ENCODE measurements at places on chromosomes 3 and 15.
A peak's percentile ranks its signal among the peaks of the same experiment; 100 is the strongest.

DNA sequence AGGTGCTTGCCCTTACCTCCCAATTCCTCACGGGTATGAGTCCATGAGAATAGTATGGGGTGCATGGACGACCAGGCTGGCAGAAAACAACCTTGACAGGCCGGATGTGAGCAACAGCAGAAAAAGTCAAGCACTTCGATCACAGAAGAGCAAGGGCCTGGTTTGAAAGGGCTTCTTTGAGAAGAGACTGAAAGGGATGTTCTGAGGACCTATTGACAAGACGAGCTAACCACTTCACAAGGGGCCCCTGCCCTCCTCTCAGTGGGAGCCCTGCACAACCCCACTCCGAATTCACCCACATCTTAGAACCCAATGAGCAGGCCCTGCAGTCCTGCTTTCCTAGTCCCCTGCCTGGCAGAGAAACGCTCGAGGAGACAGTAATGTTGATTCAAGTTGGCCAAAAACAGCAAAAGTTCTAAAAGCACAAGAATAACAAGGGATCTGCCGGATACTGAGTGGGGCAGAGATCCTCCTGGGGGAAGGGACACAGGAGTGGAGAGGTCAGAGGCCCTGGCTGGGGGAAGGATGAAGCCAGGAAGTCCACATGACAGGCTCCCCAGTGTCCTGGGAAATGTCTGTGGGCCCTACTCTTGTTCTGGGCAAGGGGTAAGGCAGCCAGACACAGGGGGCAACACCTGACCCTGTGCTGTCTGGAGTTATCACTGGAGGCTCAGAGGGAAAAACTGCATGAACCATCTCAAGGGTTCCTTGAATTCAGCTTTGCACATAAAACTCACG lies 14.8 kb upstream of the CX3CR1 start:
- DNase-seq: no peak

DNA sequence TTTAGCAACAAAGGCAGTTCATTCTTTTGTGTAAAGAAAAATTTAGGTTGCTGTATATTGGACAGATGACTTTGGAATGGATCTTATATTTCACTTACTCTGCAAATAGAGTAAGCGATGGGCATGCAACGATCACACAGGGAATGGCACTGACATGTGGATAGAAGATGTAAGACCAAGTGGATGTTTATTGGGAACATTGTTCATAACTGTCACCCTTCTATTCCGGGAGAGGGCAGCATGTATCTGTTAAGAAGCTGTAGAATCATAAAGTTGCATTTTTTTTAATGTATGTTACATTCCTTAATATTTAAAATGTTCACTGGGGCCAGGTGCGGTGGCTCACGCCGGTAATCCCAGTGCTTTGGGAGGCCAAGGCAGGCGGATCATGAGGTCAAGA lies 41.2 kb downstream of the HPS3 start:
- DNase-seq: no peak

DNA sequence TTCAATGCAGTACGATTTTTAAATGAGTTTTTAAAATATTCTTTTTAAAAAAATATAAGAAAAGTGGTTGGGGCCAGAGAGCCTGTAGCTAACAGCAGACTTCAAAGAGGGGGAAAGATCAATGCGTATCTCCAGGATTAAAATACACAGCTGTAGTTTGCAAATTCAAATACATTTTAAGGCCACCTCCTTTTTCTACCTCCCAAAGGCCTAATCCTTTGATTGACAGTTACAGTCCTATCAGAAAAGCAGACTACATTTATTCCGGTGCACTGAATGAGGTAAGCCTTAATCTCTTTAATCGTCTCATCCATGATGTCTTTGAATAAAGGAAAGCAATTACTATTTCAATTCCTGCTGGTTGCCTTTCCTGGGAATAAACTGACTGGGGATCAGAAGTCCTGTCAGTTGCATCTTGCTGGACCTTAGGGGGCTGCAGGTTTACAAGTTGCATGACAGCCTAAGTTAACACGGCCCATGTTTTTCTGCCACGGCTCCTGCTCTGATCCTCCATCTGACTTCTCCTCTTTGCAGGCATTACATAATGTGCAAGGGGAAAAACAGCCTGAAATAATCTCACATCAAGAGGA lies 51.7 kb downstream of the CADPS start:
- DNase-seq: no peak

GRCh38 chr3:196821806-196822355 lies 45.8 kb upstream of the SENP5 start:
- no peak for DNase-seq

DNA sequence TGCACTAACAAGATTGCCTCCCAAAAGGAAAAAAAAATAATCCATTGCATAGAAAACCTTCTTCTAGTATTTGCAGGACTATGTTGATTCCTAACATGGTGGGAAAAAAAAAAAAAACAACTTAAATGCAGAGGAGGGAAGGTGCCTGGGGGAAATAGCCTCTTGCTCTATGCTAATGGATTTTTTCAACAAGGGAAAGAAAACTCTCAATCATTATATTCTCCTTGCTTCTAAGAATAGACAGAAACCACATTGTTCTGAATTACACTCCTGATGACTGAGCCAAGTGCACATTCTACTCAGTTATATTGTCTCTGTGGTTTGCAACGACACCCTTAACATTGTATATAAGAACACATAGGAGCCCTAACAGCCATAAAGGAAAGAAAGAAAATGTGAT lies 760.2 kb downstream of the NAALADL2 start:
- DNase-seq: no peak

- no peak for DNase-seq
Measured at GRCh38 chr15:64044300-64045100, 1.8 kb downstream of the DAPK2 start.

GRCh38 chr3:51391566-51392354 lies 675 bp downstream of the RBM15B start:
- no peak for DNase-seq

DNA sequence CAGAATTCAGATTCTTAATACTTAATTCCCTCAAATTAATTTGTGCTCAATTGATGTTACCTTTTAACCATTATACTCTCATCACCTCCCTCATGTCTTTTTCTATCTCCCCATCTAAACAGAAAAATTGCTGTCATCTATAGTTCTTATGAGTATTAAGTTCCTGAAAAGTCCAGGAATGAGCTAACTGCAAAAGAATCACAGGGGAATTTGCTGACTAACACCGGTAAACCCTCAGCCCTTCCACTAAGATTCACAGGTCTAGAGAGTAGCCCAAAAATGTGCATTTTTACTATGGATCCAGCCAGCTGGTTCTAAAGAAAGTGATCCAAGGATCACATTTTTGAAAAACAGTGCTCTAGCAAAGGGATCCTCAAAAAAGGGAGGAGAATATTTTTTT lies 67.0 kb downstream of the SETD2 start:
- peak; percentile 43 for DNase-seq

- DNase-seq: no peak
Measured at GRCh38 chr3:10688126-10688525, 127.9 kb upstream of the SLC6A11 start.

DNA sequence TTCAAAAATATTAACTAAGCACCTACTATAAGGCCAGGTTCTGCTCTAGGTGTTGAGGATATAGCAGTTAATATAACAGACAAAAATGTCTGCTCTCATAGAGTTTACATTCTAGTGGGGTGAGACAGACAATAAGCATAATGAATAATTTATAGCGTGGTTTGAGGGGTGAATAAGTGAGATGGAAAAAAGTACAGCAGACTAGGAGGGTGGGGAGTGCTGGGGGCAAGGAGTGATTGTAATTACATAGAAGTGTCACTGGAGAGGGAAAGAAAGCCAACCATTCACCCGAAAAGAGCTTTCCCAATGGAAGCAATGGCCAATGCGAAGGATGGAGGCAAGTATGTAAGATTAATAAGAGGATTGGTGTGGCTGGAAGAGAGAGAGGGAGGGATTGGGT lies 552.9 kb upstream of the KCNMB2 start:
- no peak for DNase-seq

- peak; percentile 80 for DNase-seq
Measured at GRCh38 chr3:11346416-11346815, 74.2 kb downstream of the ATG7 start.

DNA sequence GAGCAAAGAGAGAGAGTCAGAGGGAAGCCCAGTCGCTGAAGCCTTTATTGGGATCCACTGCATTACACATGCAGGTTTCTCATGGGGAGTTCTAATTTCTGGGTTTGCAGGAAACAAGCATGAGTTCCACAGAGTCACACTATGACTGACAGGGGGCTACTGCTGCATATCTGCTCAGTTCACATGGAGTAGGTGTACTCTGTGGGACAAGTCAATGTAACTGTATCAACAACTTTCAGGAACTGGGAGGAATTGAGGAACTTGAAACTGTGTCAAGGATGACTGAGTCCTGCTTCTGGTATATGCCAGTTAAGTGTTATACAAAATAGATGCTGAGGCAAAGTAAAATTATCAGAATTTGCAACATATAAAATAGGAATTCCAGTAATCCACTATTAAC lies 110.8 kb downstream of the NPAP1 start:
- DNase-seq: no peak

- no peak for DNase-seq
Measured at GRCh38 chr3:35723480-35724097, 84.3 kb downstream of the ARPP21 start.

- peak; percentile 70 for DNase-seq
Measured at GRCh38 chr3:175149675-175150074, 290.5 kb downstream of the NAALADL2 start.

DNA sequence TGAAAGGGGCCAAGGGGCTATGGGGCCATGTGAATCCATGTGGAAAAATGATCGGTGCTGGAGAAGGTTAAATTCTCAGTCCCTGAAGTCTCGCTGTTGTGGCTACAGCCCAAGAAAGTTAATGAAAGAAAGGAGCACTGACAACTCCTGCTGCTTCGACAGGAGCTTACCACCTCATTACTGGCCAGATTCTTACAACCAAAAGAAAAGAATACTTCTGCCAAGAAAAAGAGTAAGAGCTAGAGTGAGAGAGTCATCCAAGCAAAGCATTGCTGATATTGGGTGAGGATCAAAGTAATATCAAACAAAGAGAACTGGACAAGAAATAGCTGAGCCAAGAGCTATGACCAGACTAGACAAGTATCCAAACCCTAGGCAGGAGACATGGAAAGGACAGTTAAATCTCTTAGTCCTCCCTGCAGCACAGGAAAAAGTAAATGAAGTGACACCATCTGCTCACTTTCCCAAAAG lies 348.4 kb upstream of the PLSCR5 start:
- DNase-seq: no peak

DNA sequence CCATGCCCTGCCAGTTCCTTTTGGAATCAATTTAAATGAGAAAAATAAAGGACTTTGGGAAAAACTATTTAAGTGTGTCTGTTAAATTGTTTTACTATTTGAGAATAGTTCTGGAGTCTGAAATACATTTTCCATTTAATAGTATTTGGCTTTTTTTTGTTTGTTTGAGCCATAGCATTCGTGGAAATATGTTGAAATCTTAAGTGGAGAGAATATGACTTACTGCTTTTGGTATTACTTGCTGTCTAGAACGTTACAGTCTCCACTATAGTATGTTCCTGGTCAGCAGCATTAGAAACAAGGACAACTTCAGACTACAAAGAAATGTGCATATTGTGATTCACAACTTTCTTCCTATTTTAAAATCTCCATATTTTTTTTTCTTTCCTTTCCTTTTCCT lies 179.4 kb downstream of the GHSR start:
- DNase-seq: no peak

DNA sequence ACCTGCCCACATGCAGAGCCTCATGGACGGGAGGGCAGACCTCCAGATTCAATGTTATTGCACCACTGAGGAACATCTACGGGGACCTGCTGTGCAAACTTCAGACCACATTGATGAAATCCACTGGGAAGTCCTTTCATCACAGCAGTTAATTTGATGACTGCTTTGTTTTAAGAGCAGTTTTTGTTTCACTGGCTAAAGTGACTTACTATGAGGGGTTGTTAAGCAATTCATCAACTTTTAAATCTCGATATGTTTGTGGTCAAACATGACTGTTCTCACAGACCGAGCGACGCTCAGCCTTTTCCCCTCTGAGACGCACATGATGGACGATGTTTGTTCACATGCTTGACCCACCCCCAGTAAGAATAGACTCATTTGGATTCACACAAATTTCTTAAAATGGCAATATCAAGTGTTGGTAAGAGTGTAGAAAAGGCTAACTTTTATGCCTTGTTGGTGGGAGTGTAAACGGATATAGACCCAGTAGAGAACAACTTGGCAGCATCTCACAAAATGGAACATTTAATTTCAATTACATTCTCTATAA lies 35.9 kb upstream of the IREB2 start:
- DNase-seq: no peak

GRCh38 chr15:60376677-60377095 lies 21.1 kb downstream of the ANXA2 start:
- DNase-seq: no peak

- no peak for DNase-seq
Measured at GRCh38 chr3:134796281-134797056, 1.4 kb downstream of the EPHB1 start.

DNA sequence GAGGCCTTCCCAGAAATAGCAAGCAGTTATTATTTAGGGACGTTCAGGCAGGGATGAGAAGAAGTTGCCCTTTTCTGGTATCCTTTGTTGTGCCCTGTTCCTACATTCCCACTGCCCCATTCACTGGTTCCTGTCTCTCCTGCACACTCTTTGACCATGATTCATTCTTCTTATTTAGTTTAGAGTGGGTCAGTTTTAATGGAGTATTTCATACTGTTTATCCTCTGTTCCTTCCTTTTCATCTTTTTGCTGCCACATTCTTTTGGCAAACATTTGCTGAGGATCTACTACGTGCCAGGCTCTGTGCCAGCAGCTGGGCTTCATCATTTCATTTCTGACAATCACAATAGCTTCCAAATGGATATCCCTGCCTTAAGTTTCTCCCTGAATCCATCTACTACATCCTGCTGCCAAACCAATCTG lies 11.8 kb upstream of the EID1 start:
- no peak for DNase-seq

GRCh38 chr3:134610432-134611385 lies 40.1 kb downstream of the KY start:
- no peak for DNase-seq

GRCh38 chr3:129398803-129399144 lies 29.7 kb downstream of the EFCAB12 start:
- DNase-seq: peak; percentile 17

DNA sequence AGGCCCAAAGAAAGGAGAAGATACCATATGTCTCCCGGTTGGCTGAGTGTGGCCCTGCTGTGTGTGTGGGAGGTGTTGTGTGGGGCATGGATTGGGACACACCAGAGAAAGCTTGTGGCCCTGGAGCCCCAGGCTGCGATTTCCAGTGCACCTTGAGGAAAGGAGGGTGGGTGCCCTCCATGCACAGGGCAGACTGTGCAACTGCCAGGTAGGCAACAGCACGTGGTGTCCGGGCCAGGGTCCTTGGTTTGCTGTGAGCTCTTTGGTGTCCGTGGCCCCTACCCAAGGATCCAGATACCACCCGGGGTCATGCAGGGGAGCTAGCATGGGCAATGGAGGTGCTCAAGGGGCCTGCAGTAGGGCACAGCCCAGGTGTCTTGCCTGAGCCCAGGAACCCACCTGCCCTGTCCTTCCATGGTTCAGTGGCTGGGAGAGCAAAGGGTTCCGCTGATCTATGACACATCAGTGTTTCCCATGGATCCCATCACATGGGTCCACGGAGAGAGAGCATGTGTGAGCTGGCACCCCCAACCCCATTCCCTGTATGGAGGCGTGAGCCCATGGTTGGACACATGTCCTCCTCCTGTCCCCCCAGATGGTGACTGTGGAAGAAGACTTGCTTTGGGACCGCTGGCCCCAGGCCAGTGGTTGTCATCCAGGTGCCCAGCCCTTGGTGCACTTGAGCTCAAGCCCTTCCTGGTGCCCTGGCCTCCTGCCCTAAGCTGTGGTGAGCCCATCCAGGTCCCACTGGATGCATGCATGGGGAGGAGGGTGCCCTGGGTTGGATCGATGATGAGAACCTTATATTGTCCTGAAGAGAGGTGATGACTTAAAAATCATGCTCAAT lies 223.4 kb downstream of the SNRPN start:
- DNase-seq: no peak
